Hematopoietic multipotent progenitor cell treated with erythropoietin and hydrocortisone succinate and interleukin-3 and kit ligand, for 15 days (in vitro differentiated cells): ENCODE measurements at places on chromosomes 4 and X.

DNA sequence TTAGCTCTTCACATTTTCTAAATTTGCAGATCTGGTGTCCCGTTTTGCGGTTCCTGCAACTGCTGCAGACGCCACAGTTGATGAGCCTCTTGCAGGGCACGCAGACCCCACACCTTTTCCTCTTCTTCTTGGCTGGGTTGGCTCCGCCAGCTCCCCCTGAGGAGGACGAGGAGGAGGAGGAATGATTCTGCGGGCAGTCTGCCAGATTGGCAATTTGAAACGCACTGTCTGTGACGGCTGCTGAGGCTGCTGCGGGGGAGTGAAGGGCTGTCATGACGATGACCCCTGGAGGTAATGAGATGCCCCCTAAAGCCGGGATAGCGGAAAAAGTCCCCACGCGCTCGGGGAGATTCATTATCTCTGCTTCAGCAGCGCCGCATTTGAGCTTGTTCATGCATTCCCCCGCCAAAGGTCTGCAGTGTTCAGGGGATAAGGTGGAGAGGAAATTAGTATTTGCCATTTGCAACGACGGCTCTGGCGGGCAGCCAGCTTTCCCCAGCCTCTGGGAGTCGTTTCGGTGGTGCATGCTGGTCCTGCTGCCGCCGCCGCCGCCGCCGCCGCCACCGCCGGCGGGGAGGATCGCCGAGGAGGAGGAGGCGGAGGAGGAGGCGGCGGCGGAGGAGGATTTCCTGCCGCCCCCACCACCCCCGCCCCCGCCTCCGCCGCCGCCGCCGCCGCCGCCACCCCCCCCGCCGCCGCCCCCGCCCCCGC lies 3.8 kb downstream of the CXXC4 start:
- no peak for DNase-seq

- no peak for DNase-seq
These were observed 78.5 kb downstream of the SCLT1 start for GRCh38 chr4:129014566-129015509.

GRCh38 chr4:169201222-169202144 lies 69.3 kb downstream of the SH3RF1 start:
- DNase-seq = no peak

DNA sequence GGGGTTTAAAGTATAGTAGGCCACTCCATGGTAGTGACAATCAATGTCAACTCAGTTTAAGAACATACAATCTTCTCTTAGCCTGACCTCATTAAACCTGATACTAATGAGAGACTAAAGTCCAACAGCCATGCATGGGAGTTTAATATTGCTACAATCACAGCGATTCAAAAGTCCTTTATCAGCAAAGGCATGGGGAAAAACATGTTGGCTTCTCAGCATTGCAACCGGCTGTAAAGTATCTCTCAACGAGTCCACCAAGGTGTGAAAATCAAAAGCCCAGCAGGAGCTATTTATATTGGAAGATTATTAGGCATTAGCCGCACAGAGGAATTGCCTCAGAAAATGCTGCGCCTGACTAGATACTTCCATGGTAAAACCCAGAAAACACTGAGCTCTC lies 256.7 kb upstream of the PGRMC2 start:
- no peak for DNase-seq

- no peak for DNase-seq
These were observed 41.1 kb upstream of the AFF2 start for GRCh38 chrX:148459343-148459742.

GRCh38 chr4:39446483-39446841 lies 12.3 kb downstream of the RPL9 start:
- DNase-seq = no peak

DNA sequence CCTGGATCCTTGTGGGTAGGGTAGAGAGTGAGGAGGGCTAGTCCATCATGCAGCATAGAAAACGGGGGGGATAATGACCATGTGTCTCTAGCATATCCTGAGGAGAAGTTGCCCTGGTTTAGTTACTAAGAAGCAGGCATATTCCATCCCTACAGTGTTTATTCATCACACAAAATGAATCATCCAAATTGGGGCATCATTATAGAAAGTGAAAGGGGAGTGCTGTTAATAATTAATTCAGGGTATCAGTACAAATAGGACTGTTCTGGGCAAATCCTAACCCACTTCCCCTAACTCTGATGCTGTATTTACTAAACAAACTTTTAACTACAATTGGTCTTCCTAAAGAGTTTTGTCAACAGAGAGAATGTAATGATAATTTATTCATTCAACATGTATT lies 281.1 kb upstream of the ARX start:
- no peak for DNase-seq

GRCh38 chrX:150527108-150527507 lies 41.3 kb upstream of the MTM1 start:
- DNase-seq = no peak

DNA sequence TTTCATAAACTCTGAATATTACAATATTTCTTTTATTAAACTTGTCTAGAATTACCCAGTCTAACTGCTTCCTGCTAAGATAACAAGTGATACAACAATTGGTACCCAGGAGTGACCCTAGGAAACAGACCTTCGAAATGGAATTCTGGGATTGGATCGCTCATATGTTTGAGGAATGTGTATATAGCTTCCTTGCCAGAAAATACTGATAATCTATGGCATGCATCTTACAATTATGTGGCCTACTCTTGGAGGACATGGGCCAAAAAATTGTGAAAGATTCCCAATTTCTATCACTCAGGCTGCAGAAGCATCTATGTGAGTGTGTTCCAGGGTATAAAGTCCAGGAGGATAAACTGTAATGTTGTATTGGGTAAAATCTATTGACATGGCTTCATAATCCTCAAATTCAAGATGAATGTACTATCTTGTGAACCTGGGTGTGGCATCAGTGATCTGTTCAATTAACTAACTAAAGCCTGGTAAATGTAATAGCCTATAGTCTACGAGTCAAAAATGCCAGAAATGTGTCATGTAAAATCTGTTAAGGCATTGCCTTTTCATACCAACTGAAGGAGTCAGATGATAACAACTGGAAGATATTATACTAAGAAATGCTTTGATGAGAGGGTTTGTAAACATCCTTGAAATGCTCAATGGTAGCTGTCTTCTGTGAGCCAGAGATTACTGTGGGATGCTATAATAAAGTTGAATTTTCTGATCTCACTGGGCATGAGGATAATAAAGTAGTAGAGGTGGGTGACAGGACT lies 1499.3 kb downstream of the PCDH7 start:
- no peak for DNase-seq

GRCh38 chr4:131547506-131547981 lies 1601.5 kb upstream of the PCDH10 start:
- DNase-seq = no peak
